WERI-Rb-1 (cell line): ENCODE measurements at places on chromosomes 4 and X.

DNA sequence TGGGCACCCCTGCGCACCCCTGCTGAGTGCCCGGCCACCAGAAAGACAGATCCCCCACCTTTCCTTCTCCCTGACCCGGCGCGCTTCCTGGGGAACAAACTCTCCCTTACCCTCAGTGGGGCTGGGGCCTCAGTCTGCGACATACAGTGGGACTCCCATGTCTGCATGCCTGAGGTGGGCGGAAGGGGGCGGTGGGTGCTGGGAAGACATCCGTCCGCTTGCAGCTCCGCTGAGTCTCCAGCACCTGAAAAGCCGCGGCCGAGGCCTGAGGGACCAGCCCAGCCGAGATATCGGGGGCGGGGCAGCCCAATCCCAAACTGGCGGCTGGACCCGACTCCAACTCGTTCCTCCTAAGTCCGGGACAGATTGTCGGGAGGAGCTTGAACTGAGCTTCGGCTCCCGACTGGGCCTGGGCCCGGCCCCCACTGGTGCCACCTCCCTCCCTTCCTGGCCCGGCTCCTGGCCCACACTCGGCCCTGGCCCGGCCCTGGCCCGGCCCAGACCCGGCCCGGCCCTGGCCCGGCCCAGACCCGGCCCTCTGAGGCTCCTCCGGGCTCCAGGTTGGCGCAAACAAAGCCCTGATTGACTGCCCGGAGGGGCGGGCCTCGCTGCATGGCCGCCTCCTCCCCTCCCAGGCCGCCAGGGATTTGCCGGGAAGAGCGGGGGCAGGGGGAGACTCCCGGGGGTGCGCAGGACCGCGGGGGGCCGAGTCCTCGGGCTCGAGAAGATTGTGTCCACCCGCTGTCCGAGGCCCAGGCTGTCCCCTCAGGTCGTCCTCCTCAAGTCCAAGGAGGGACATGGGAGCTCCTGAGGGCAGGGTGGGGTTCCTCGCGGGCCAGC, 877 bp upstream of the SLC16A2 start:
- DNase-seq = peak; percentile 64

DNA sequence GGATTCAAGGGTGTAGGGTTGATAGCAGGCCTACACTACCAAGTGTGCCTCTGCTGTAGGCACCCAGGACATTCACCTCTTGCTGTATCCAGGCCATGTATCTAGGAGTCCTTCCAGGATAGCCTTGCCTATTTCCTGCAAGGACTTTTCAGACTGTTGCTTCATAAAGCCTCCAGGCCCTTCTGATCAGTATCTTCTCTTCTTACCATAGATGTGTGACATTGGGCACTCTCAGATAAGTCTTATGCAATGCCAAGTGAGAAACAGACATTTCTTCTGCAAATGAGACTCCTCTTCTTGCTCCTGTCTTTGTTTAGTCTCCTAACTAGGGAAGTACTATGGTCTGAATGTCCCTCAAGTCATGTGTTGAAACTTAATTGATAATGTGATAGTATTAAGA, 386.8 kb downstream of the ANKRD50 start:
- no peak for DNase-seq

- DNase-seq = no peak
These were observed 14.5 kb upstream of the STS start for GRCh38 chrX:7133050-7133440.

- DNase-seq = no peak
These were observed 25.1 kb upstream of the SH3RF1 start for GRCh38 chr4:169295822-169296221.

DNA sequence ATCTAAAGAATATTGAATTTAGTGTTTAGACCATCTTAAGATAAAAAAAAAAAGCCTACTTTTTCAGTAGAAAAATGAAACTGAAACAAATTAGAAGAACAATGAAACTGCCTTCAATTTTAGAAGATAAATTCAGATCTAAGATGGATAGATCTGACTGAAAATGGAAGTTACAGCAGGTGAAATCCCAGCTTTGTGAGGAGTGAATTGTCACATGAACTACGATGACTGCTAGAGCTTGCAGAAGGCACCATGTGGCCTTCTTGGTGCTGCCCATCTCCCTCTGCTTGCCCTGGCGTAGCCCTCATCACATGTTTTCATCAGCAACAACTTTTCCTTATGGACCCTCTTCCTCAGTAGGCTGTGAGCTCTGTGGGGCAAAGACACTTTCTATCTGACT, 51.4 kb upstream of the EMCN start:
- no peak for DNase-seq

DNA sequence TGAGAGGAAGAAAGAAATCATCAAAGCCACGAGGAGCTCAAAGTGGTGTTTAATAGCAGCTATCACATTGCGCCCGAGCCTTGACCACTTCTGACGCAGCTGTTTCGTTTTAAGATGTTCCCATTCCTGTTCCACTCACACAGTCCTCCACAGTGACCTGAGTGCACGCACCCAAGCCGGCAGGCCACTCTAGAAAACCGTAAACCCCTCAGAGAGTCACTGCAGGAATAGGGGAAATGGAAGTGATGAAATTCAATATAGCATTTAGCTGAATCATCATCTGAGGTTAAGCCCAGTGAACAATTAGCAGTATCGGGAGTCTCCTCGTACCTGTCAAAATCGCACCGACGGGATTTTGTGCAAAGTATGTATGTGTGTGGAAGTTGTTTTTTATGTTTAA, 17.9 kb upstream of the HAND2 start:
- DNase-seq = no peak

GRCh38 chr4:150002561-150002960, 75.7 kb upstream of the DCLK2 start:
- DNase-seq = no peak

DNA sequence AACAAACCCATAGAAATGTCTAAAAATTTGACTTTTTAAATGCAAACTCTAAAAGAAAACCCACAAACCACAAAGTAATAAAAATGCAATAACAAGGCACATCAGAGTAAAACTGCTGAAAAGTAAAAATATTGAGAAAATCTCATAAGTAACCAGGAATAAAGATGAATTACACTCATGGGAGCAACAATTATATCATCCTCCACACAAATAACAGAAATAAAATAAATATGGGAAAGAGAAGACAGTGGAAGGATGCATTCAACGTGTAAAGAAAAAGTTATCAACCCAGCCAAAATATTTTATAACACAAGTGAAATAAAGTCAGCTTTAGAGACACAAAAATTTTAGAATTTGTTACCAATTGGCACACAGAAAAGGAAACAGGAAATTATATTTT, 1420.2 kb downstream of the PCDH18 start:
- no peak for DNase-seq

DNA sequence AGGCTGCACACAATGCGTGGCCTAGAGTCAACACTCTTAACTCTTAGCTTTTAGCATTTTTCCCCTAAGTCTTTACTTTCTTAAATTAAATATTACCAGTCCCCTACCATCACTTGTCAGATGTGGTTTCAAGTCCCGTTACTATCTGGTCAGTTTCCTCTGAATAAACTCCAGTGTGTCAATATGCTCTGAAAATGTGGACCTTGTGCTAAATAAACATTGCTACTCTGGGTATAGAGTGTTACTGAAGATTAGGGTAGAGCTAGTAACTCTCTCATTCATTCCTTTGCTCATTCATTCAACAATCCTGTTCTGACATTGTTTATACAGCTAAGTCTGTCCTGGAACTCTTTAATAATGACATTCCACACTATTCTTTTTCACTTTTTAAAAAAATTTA, 251.0 kb downstream of the MAPK10 start:
- no peak for DNase-seq

GRCh38 chrX:47631676-47632075, 1.9 kb upstream of the CFP start:
- no peak for DNase-seq

- DNase-seq = no peak
These were observed 32.0 kb downstream of the DCTD start for GRCh38 chr4:182885022-182885737.

- DNase-seq = peak; percentile 87
These were observed 190.8 kb downstream of the TSPAN5 start for GRCh38 chr4:98467627-98468072.

DNA sequence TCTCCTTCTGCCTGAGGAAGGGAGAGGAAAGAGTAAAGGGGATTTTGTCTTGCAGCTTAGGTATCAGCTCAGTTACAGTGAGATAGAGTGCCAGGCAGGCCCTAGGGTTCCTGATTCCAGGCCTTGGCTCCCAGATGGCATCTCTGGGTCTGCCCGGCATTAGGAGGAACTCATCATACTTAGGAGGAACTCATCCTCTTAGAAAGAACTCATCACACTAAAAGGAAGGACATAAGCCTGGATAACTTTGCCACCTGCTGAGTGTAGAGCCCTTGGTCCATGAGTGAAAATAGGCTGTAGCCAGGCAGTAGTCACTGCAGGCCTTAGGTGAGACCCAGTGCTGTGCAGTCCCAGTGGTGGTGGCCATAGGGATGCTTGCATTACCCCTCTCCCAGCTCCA, 367.1 kb downstream of the PACRGL start:
- DNase-seq = peak; percentile 91

GRCh38 chr4:152462047-152462446, 73.8 kb downstream of the FBXW7 start:
- DNase-seq = no peak

DNA sequence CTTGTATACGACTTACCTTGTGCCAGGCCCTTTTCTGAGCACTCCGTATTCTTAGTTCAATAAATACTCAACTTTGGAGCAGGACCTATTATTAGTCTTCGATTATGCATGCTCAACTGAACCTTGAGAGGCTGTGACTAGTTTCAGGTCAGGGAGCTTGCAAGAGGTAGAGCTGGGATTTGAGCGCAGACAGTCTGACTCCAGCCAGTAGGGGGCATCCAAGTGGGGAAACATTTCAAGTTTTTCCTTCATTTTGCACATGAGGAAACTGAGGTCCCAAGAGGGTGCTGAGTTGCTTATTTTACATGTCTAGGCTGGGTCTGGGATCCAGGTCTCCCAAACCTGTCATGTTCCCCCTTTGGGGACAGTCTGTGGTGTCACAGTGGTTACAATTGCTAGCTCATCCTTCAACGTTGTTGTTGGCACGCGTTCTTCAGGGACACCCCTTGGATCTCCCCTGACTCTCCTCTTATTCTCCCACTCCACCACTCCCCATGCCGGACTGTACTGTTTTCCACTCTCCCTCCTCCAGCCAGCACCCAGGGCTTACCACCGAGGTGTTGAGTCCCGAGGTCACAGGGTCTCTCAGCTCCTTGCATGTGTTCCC, 6.7 kb upstream of the PRICKLE3 start:
- no peak for DNase-seq

DNA sequence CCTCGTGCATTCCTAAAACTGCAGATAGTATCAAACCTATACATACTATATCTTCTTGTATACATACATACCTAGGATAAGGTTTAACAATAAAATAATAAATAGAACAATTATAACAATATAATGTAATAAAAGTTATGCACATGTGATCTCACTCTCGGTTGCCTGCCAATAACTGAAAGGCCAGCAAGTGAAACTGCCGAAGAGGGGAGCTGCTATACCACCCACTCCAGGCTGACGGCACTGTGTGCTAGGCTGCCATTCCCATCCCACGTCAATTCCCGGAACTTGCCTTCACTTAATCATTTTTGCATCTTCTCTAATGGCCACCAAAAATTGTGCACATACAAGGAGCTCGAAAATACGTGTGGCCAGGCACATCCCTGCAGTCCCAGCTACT, 451.1 kb upstream of the FAT1 start:
- no peak for DNase-seq

DNA sequence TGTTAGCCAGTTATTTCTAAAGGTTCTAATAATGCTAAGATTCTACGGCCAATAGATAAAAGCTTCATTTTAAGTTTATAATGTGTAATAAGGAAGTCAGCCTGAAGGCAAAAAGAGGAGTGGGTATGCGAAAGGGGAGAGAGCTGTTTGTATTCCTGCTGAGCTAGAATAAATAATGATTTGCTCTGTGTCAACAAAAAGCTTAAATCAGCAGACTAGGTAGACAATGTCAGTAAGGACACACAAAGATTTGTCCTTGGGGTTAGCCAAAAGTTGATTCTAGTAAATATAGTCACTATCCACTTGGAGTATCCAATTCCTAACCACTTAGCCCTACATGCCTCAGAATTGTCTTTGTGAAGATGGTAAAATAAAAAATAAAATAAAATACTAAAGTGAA, 90.3 kb upstream of the GRIA3 start:
- DNase-seq = no peak

- DNase-seq = no peak
These were observed 5.2 kb upstream of the SLC2A9 start for GRCh38 chr4:10026485-10026884.

DNA sequence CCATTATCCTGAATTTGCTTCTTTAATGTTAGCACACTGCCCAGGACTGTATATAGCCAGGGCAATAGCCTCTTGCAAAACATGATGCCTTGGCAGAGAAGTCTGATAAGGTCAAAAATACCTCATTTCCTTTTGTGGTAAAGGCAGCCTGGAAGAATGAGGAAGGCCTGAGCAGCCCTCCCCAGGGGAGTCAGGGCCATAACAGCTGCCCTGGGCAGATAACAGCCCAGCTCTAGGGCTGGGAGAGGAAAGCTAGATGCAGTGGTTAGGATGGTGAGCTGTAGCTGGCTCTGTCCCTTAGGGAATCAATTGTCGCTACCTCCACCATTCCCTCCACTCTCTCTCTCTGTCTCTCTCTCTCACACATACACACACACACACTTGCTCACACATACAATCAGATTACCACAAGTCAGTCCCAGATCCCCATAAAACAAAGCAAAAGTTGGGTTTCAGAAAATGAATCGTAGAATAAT, 29.2 kb downstream of the EFHC2 start:
- no peak for DNase-seq

DNA sequence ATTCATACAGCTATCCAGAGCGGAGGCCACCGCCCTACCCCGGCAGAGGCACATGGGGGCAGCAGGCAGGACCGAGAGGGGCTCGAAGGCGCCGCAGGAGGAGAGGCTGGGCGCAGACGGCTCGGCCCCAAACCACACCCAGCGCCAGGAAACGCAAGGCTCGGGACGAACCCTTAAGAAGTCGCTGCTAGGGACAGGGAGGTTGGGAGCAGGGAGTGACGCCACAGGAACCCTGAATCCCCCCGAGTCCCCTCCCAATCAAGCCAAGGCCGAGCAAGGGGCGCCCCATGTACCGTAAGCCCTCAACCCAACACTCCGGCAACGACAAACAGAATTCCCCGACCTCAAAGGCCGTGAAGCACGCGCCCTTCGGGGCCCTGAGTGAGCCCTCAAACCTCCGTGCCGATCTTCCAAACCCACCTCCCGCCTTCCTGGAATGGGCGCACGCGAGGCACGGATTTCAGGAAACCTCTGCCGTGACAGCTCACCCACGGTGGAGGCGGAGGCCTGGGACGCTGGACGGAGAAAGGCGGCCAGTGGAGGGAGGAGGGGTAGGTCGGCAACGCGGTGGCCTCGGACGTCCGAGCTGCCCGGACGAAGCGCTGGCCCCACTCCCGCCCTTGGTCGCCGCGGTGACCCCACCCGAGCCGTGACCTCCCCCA, 1.8 kb downstream of the ZFYVE28 start:
- peak; percentile 35 for DNase-seq
